ENCODE measurements at places on chromosomes 4 and X.

- no peak for DNase-seq
These were observed 18.7 kb downstream of the DCHS2 start for GRCh38 chr4:154472858-154473257.

DNA sequence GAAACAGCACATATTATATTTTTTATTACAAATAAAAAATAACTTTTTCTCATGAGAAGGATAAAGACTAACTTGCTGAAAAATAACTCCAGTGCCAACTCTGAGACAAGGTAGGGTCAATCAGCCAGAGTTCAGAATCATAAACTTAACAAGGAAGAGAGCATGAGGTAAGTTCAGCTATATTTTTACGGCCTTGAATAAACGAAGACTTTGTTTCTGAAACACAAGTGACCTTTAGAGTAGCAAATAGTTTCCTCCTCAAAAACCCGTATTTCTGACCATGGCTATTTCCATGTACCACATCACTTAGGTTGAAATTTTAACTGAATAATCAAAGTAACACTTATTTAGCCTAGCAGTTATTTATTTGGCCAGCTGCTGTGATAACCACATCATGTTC is 45.5 kb downstream of the PRDM5 start:
- no peak for DNase-seq

- no peak for DNase-seq
These were observed 129.1 kb upstream of the AFF2 start for GRCh38 chrX:148371291-148371690.

DNA sequence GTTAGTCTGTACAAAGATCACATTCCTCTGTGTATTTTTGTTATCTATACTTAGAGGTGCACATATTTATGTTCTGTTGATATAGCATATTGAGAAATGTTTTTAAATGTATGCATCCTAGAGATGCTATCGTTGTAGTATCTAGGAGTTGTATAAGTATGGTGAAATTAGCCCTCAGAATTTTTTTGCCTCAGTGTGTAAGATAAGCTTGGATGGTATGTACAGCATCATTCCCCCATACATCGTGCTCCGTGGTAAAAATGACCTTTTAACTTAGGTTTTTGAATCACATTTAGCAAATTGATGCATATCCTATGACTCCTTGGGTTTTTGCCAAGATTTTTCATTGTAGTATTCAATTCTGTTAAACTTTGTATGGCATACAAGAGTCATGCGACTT is 113.5 kb downstream of the RPA4 start:
- no peak for DNase-seq

GRCh38 chrX:152960115-152960514 is 33.8 kb downstream of the PNMA5 start:
- no peak for DNase-seq

DNA sequence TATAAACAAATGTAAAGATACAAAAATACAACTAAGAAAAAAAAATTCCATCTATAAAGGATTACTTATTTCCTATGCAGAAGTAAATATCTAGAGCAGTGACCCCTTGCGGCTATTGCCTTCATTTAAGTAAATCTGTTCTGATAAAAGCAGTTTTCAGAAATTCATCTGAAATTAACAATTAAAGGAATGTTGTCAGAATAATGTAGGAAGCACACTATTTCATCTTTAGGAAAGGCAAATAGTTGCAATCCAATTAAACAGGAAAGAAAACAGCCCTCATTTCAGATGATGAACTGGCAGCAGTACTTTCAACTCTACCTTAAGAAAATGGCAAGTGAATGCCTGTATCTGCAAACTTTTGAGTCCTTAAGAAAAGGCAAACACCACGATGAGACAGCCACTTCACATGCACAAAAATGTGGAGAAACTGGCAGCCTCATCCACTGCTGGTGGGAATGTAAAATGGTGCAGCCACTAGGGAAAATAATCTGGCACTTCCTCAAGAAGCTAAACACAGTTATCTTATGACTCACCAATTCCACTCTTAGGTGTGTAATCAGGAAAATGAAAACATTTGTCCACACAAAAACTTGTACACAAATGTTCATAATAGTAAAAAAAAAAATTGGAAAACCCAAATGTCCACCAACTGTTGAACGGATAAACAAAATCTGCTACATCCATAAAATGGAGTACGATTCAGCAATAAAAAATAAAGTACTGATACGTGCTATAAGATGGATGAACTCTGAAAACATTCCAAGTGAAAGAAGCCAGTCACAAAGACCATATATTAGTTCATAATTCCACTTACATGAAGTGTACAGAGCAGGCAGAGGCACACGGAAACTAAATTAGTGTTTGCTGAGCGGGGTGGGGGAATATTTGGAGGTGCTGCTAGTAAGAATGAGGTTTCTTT is 2.0 kb upstream of the THAP9 start:
- DNase-seq: peak; percentile 49

GRCh38 chrX:152989292-152989658 is 4.6 kb downstream of the PNMA5 start:
- DNase-seq: peak; percentile 28

DNA sequence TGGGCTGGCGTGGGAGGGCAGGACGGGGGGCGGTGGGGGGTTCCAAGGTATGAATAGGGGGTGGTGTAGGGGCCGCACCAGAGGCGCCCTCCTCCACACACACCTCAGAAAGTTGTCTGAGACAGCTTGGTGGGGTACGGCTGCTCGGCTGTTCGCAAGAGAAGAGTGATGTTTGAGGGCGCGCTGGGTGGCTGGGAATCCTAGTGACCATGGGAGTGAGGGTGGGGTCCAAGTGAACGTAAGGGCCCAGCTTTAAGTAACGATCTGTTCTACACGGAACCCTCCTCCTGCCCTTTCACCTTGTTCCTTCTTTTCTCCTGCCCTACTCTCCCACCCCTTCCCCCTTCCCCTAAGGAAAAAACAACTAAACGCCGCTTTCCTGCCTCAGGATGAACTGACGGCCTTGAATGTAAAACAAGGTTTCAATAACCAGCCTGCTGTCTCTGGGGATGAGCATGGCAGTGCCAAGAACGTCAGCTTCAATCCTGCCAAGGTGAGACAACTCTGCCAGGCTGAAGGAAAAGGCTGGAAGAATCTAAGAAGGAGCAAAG is 664 bp downstream of the MED12 start:
- DNase-seq: no peak

GRCh38 chr4:2236944-2237666 is 4.8 kb downstream of the HAUS3 start:
- no peak for DNase-seq

DNA sequence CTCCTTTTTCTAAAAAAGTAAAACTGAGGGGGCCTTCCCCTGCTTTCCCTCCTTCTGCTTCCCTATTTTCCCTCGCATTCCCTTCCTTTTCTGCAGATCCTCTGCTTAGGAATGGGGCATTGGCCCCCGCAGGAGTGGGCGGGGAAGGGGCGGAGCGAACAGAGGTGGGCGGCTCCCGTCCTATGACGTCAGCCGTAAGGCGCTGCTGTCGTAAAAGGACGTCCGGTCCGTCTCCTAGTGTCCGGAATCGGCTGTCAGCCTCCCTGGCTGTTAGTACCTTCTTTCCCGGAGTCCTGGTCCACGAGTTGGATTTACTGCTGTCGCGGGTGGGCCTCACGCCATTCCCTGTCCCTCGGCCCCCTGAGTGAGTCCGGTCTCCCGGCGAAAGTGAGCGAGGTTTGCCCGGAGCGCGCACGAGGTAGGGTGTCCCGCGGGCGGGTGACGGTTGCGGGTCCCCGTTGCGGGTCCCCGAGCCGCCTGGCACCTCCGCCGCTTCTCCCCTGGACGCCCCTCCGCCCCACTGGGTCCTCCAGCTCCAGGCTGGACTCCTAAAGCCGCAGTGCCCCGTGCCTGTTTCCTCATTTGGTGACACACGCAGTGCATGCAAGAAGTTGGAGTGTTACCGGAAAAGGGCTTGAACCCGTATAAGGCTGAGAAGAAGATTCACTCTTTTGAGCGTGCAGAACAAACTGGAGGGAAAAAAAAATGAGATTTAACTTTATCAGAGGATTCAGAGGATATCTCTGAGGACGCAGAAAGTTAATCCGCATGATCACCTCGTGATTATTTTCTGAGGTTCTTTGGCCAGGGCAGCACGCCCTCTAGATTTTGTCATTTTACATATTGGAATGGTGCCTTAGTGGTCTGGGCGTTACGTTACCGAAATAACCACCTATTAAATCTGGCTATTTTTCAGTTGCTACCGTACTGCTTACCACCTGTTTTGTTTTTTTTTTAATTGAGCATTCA is at the start of gene ZNF330:
Gene ZNF330, plus strand, starts transcription at position 205 of the 969 bp plus-strand sequence. CDS start 1,477 bp downstream, outside the sequence.
- DNase-seq: peak; percentile 83

DNA sequence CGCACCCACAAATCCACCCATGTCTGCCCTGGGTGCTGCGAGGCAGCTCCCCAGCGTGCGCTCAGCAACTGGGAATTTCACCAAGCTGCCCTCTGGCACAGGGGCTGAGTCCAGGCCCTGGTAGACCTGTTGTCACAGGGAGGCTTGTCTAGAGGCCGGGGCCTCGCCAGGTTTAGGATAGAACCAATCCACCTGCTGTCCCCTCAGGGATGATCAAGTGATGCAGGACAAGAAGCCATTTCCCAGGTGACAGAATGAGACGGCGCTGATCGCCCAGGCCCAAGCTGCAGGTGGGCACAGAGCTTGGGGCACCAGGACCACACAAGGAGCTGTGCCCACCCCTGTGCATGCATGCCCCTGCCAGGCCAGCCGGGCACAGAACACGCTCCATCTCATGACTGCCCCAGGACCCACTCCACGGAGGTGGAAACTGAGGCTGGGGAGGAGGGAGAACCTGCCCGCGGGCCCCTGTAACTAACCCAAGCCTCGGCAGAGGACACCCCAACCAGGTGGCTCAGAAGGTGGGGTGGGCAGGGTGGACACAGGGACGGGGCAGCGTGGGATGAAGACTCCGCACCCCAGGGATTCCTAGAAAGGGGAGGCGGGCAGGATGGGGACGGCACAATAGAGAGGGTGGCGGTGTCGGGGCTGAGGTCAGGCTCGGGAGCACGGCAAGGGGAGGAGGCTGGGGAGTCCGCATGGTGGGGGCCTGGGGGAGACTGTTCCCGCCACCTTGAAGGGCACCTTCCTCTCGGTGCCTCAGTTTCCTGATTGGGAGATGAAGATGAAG is 78.0 kb downstream of the ZFYVE28 start:
- no peak for DNase-seq

DNA sequence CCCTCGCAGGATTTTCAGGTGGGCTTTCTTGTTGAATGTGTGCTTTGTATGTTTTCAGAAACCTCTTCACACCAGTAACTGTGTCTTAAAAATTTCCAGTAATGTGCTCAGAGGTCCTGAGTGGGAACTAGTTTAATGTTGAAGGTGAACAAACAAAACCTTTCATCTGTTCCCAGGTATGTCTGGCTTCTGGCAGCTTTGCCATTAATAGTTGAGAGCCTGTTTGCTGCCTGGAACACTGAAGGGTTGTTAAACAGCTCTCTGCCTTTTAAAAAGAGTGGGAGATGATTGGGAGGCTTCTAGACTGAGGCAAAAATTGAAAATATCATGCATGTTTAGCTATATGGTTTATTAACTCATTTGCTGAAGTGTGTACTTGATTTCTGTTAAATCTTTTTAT is 161.2 kb upstream of the AGTR2 start:
- no peak for DNase-seq

DNA sequence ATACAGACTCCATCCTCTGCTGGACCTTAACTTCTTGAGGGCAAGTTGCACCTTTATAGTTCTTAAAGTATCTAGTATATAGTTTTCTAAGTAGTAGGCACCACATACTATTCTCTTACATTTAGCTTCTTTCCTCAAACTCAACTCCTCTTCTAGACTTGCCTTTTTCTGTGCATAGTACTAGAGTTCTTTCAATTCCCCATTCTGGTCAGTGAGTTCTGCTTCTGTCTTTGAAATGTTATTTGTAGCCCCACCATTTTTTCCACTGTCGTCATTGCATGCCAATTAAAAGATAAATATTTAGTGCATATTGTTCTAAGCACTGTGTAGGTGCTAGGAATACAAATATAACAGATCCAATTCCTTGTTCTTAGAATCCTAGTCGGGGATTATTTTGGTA is 31.6 kb downstream of the CDKL5 start:
- DNase-seq: no peak

- DNase-seq: peak; percentile 69
These were observed 11.8 kb upstream of the ZNF630 start for GRCh38 chrX:48083212-48083611.

- DNase-seq: peak; percentile 9
These were observed 46.4 kb downstream of the BEX1 start for GRCh38 chrX:103017542-103017941.

- no peak for DNase-seq
These were observed 17.3 kb upstream of the CCDC149 start for GRCh38 chr4:24930151-24930550.

Data from NB4 (cell line).